ENCODE measurements at places on chromosomes 7 and 10.

GRCh38 chr10:20877986-20878983, 18.8 kb downstream of the NEBL start:
- H3K27ac ChIP-seq = no peak overlapping the region
- no peak overlapping the region for H3K4me3 ChIP-seq
- H3K27me3 ChIP-seq = no peaks in the 10 kb centered on the region
- DNase-seq = no peak
- no peaks in the 10 kb centered on the region for H3K4me1 ChIP-seq

DNA sequence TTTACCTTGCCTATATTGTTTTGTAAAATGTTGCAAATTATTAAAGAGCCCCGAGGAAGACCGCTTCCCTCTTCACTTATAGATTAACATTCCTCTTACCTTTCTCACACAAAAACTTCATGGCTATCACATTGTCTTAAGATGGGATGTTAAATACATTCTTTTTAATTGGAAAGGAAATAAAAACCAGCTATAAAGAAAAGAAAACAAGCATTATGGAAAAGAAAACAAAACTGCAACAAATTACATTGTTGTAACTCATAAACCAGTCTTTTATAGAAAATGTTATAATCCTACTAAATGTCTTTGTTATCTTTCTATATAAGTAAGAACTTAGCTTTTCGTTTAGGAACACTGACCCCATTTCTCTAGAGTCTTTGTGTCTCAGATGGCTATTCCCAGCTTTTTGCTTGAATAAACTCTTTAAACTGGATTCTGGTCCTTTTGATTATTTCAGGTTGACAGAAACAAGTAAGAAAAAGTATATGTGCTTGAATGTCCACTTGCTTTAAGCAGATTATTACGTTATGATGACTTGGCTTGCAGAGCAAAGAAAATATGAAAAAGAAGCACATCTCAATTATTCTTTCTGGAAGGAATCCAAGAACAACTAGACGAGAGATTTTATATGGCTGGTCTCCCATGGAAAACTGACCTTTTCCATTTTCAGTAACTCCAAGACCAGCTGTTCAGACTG, 128.2 kb downstream of the AKR1D1 start:
- no peak overlapping the region for H3K27ac ChIP-seq
- no peak overlapping the region for H3K4me3 ChIP-seq
- H3K36me3 ChIP-seq = no peaks in the 10 kb centered on the region
- peaks cover 11% of the 10 kb centered on the region for H3K4me1 ChIP-seq
- H3K27me3 ChIP-seq = no peaks in the 10 kb centered on the region

DNA sequence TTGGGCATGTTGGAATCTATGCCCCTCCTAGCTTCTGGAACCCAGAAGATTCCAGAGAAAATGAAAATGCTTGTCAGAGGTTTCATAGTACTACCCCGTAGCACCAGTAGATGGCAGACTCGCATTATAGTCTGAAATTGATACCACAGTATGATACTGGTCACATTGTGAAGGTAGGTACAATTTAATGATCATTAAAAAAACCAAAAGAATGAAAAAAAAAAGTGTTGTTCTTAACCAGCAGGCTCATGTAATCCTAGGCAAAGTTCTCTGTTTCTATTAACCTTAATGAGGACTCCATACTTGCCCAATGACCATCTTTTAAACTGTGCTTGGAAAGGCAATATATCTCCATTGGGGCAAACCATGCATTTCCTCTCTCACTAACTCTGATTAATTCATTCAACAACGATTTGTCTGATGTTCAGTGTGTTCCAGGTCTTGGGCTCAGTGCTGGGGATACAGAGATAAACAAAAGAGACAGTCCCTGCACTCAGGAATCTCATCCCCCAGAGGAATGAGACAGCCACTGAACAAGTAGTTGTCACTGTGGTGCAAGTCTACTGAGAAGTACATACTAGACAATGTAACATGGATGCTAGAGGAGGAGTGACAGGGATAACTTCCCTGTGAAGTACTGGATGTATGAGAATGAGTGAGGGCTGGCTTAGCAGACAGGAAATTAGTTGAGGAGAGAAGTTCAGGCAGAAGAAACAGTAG, 223.5 kb upstream of the PHYHIPL start:
- no peaks in the 10 kb centered on the region for H3K4me1 ChIP-seq
- H3K27me3 ChIP-seq = no peaks in the 10 kb centered on the region
- no peaks in the 10 kb centered on the region for H3K36me3 ChIP-seq
- H3K27ac ChIP-seq = no peak overlapping the region
- no peak for DNase-seq

DNA sequence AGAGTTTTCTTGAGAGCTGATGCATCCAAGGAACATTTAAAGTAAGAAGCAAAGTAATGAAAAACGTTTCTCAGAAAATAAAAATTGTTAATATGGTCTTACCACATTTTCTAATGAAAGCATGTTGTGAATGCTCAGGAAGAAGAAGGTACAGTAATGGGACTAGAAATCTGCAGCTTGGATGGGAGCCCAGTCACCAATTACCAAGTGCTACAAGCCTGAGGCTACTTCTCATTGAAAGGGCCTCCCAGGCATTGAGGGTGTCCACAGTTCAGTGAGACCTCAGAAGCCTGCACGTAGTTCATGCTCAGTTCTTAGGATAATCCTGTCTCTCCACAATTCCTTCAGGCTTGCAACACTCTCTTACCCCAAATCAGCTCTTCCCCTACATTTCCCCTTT, 17.6 kb downstream of the PTN start:
- no peak for DNase-seq
- no peaks in the 10 kb centered on the region for H3K36me3 ChIP-seq
- no peaks in the 10 kb centered on the region for H3K27me3 ChIP-seq
- no peaks in the 10 kb centered on the region for H3K4me1 ChIP-seq
- H3K4me3 ChIP-seq = no peak overlapping the region

GRCh38 chr10:98158576-98158975, 24.1 kb downstream of the R3HCC1L start:
- no peaks in the 10 kb centered on the region for H3K27me3 ChIP-seq
- H3K4me3 ChIP-seq = no peak overlapping the region
- peaks cover 89% of the 10 kb centered on the region for H3K36me3 ChIP-seq
- DNase-seq = no peak

- no peak overlapping the region for H3K4me3 ChIP-seq
- no peak for DNase-seq
- no peaks in the 10 kb centered on the region for H3K36me3 ChIP-seq
- H3K27me3 ChIP-seq = no peaks in the 10 kb centered on the region
Observed at GRCh38 chr10:32877915-32878314, 80.1 kb downstream of the ITGB1 start.

GRCh38 chr7:7438851-7439250, 96.8 kb downstream of the COL28A1 start:
- H3K36me3 ChIP-seq = no peaks in the 10 kb centered on the region
- no peaks in the 10 kb centered on the region for H3K4me1 ChIP-seq
- H3K4me3 ChIP-seq = no peak overlapping the region

GRCh38 chr10:48690791-48691660, 6.4 kb downstream of the WDFY4 start:
- DNase-seq = no peak
- H3K27ac ChIP-seq = peak overlapping the region; percentile 46
- peaks cover 53% of the 10 kb centered on the region for H3K36me3 ChIP-seq
- peaks cover 6% of the 10 kb centered on the region for H3K4me1 ChIP-seq
- H3K27me3 ChIP-seq = no peaks in the 10 kb centered on the region
- no peak overlapping the region for H3K4me3 ChIP-seq

- H3K27ac ChIP-seq = peak overlapping the region; percentile 37
- peaks cover 48% of the 10 kb centered on the region for H3K36me3 ChIP-seq
- H3K4me1 ChIP-seq = peaks cover 82% of the 10 kb centered on the region
- H3K27me3 ChIP-seq = no peaks in the 10 kb centered on the region
- no peak for DNase-seq
Observed at GRCh38 chr10:104334965-104335650, 3.2 kb downstream of the ITPRIP start.

GRCh38 chr10:25632802-25633201, 301.2 kb upstream of the MYO3A start:
- H3K27ac ChIP-seq = no peak overlapping the region
- H3K4me3 ChIP-seq = no peak overlapping the region
- no peaks in the 10 kb centered on the region for H3K27me3 ChIP-seq
- no peak for DNase-seq
- no peaks in the 10 kb centered on the region for H3K4me1 ChIP-seq

GRCh38 chr10:3186368-3186767, 13.8 kb upstream of the PITRM1 start:
- no peak overlapping the region for H3K4me3 ChIP-seq

DNA sequence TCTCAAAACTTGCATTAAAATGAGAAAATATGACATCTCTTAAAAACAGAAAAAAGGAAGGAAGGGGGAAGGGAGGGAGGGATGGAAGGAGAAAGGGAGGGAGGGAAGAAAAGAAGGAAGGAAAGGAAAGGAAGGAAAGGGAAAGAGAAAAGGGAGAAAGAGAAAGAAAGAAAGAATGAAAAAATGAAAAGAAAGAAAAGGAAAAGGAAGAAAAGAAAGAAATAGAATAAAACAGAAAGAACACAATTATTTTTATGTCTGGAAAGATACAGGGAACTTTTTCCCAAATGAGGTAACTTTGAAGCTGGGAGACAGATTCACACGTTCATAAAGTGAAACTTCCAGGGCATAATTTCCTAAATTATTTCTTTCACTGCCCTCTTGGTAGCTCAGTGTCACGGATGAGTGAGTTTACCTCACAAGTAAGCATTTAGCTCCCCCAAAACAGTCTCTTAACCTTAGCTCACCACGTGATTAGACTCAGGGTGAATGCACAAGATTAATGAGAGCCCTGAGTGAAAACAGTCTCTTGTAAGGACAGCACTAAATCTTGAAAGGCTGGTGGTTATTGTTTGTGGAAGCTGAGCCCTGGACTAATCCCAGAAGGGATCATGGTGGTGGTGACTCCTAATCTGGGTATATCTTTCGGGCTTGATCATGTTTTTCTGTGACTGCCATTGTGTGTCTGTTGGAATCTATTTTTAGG, 74.1 kb upstream of the HDAC9 start:
- no peaks in the 10 kb centered on the region for H3K36me3 ChIP-seq
- DNase-seq = no peak
- peak overlapping the region; percentile 39 for H3K27ac ChIP-seq
- no peak overlapping the region for H3K4me3 ChIP-seq
- H3K27me3 ChIP-seq = no peaks in the 10 kb centered on the region

GRCh38 chr7:93044147-93044810, 73.5 kb downstream of the SAMD9 start:
- H3K36me3 ChIP-seq = no peaks in the 10 kb centered on the region
- H3K4me1 ChIP-seq = peaks cover 5% of the 10 kb centered on the region
- no peak for DNase-seq
- no peak overlapping the region for H3K27ac ChIP-seq

GRCh38 chr10:90269699-90270098, 568.3 kb downstream of the KIF20B start:
- DNase-seq = no peak
- H3K27ac ChIP-seq = no peak overlapping the region
- H3K27me3 ChIP-seq = no peaks in the 10 kb centered on the region
- no peaks in the 10 kb centered on the region for H3K4me1 ChIP-seq
- H3K36me3 ChIP-seq = no peaks in the 10 kb centered on the region

DNA sequence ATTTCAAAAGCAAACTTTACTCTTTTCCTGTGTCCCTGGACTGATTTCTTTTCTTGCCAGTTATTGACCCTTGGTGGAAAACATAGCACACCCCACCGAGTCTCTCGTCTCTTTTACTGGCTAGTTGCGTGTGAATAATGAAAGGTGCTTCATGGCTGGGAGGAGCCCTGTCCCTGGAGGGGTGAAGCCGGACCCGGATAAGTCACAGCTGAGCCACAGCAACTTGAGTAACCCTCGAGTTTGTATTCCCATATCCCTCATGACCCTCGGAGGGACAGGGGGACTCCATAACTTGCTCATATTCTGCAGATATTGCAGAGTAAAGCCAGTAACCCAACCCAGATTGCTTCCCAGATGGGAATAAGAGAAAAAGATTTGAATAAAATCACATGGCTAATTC, 147.5 kb upstream of the FRMD4A start:
- no peaks in the 10 kb centered on the region for H3K36me3 ChIP-seq
- no peak overlapping the region for H3K4me3 ChIP-seq
- H3K4me1 ChIP-seq = no peaks in the 10 kb centered on the region
- H3K27ac ChIP-seq = no peak overlapping the region
- no peak for DNase-seq
- H3K27me3 ChIP-seq = peaks cover 5% of the 10 kb centered on the region

- no peak for DNase-seq
- H3K4me1 ChIP-seq = no peaks in the 10 kb centered on the region
- H3K27ac ChIP-seq = no peak overlapping the region
- H3K4me3 ChIP-seq = no peak overlapping the region
- H3K36me3 ChIP-seq = no peaks in the 10 kb centered on the region
Observed at GRCh38 chr10:1454428-1454827, 282.9 kb downstream of the ADARB2 start.

DNA sequence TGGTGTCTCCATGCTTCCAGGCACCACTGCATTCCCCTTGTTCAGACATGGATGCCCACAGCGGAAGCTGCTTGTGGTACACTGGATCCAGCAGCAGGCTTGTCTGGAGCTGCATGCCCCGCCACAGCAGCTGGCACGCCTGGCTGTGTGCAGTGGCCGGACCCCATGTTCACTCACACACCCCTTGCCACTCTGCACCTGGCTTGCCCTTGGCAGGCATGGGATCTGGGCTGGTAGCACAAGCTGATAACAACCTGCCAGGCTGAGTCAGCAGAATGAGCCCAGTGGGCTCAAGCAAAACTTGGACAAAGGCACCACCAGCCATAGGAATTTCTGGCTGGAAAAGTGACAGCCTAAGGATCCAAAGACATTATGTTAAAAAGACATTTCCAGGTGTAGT, 91.8 kb upstream of the TMEM168 start:
- peaks cover 4% of the 10 kb centered on the region for H3K36me3 ChIP-seq
- no peaks in the 10 kb centered on the region for H3K27me3 ChIP-seq
- peaks cover 29% of the 10 kb centered on the region for H3K4me1 ChIP-seq
- peak overlapping the region; percentile 63 for H3K27ac ChIP-seq
- H3K4me3 ChIP-seq = no peak overlapping the region
- DNase-seq = no peak

GRCh38 chr10:17196573-17196972, 4.9 kb downstream of the TRDMT1 start:
- no peak for DNase-seq
- peaks cover 4% of the 10 kb centered on the region for H3K4me1 ChIP-seq
- H3K27me3 ChIP-seq = no peaks in the 10 kb centered on the region

DNA sequence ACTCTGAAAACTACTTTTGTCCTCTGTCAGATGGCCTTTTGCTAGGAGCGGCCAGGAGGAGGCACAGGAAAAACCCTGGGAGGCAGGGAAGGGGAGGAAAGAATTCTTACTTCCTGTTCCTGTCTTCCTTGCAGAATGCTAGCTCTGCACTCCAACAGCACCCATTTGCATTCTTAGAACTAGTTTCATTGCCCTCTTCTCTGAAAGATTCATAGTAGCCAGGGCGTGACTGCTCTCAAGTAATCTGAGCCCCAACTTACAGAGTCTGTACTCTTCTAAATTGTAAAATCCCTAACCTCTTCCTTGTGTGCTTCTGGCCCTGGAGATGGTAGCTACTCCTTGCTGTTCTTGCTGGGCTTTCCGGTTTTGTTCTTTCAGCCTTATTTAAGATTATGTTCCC, 75.3 kb upstream of the STEAP1 start:
- no peaks in the 10 kb centered on the region for H3K36me3 ChIP-seq
- DNase-seq = no peak
- H3K4me1 ChIP-seq = no peaks in the 10 kb centered on the region
- H3K27ac ChIP-seq = no peak overlapping the region
- no peaks in the 10 kb centered on the region for H3K27me3 ChIP-seq
- no peak overlapping the region for H3K4me3 ChIP-seq

- DNase-seq = no peak
- H3K36me3 ChIP-seq = no peaks in the 10 kb centered on the region
- no peaks in the 10 kb centered on the region for H3K27me3 ChIP-seq
- no peak overlapping the region for H3K27ac ChIP-seq
Observed at GRCh38 chr7:50826371-50827172, 43.9 kb upstream of the GRB10 start.
